ENCODE measurements at places on chromosomes 2 and 18.

DNA sequence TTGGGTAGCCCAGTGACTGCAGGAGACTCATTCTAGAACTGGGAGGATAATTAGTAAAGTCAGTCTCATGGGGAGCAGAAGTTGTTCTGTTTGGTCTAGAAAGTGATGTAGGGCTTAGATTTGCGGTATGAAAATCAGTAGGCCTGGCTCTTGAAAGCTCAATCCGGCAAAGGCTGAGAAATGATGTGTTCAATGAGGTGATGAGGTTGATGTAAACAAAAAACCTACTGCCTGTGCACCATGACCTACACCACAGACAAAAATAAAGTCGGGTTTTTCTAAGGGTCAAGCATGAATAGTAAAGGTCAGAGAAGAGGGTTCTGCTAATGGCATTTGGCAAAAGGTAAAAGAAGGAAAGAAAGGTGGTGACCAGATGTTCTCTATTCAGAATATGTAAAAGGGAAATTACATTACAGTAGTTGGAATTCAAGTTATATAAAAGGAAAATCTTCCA, 80.8 kb upstream of the COL5A2 start:
- DNase-seq, result no peak

DNA sequence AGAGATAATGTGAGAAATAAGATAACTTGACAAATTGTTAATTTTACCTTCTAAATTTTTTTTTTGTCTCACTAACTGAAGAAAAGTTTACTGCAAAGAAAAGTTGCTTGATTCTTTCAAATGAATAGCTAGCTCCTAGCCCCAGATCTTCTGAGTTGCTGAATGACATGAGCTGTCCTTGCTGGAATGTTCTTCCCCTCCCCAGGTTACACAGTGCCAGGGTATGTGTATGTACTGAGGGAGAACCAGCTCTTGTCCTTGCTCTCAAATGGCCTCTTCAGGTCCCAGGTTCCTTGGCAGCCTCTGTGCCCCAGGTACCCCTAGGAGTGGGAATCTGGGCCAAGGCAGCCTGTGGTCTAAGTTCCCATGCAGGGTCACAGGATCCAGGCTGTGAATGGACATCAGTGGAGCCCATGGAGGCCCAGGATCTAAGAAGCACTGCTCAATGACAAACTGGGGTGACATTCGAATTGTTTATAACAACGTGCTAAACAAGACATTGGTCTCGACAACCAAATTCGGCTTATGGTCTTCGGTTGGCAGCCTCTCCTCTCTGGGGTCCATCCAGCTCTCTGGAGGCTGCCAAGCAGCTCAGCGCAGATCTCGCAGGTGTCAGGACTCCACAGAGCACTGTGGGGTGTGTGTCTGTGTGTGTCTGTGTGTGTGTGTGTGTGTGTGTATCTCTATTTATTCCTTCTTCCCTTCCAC, 17.1 kb upstream of the INO80C start:
- no peak for DNase-seq

GRCh38 chr2:186256540-186256939, 229.5 kb upstream of the ZC3H15 start:
- no peak for DNase-seq

DNA sequence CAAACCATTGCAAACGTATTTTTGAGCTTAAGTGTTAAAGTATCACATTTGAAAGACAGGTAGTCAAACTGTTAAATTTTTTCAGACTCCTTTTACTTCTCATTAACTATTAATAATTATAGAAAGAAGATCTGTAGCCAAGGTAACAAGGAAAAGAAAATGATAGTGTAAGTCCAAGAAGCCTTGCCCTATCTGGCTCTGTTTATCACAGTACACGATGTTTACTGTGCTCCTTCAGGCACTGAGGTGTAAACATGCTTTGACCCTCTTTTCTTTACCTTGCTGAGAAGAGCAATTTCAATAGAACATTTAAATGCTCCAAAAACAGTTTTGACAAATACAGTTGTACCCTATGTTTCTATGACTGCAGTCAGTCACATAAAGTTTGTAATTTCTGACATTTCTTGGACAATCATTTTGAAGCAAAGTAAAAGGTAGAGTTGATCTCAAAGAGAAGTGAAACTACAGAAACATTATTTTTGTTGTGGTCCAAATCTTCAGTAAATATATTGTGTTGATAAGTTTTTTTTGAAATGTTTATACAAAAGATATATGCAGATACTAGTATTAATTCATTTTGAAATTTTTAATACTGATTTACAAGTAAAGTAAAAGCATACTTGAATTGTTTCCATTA, 152.6 kb upstream of the KYNU start:
- DNase-seq, result no peak

DNA sequence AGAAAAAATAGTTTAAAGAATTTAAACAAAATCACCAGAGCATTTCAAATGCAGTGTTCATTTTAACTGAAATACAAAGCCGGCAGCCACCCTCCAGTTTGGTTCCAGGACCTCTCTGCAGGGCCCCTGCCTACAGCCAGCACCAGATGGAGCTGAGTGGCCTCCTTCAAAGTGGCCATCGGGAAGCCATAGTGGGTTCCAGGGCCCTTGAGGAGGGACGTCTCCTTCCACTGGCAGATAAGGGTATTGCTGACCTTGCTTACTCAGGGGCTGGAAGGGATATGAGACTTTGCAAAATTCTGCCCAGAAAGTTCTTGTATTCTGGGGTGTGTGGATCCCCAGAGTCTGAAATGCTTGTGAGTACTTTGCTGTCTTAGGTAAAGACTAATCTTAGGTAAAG, 205.2 kb upstream of the APCDD1 start:
- DNase-seq, result no peak

DNA sequence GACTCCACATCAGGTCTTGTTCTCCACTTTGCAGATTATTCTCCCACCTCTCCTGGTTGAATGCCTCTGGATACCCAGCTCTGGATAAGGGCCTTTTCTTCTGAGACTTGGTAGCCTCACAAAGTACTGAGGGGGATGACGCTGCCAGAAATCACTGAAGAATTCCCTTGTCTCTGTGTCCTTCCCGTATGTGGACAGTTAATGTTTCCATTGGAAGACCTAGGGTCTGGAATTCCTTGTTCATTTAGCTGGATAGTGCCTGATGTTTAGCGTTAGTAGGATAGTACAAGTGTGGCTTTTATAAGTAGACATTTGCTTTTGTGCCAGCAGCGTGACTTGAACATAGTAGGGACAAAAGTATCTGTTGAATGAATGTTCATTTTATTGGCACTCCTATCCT, 76.9 kb downstream of the CLHC1 start:
- no peak for DNase-seq

DNA sequence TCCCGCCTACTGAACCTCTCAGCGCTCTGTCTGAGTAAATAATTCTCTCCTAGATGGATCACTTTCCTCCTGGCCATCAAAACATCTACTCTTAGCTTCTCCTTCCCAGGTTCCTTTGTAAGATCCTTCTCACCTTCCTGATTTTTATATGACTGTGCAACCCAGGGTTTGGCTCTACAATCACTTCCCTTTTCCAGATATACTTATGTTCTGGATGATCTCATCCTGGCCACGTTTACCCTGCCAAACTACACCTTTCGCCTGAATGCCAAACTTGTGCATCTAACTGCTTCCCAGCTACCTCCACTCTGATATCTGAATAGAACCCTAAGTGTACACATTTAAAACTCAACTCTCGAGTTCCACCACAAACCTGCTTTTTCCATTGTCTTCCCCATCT, 290.5 kb upstream of the REV1 start:
- DNase-seq, result no peak

DNA sequence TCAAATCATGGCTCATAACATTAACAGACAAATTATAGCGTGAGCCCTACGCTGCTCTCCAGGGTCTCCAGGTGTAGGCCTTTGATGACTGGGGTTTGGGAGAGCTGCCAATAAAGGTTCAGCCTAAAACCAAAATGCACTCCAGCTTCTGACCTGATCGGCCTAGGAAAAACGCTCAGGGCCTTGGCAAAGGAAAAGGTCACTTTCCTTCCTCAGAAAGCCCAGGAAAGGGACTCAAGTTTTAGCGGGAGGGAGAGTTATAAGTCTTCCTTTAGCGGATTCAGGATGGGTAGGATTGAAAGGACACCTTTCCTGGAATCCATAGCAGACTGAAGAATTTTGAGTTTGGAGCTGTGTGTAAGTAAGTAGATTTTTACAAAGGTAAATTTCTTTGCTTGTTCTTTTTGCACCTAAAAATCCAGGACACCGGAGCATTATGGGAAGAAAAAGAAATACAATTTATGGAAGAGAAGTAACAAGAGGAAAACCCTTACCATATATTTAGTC, 8.8 kb downstream of the EVX2 start:
- no peak for DNase-seq

GRCh38 chr2:64825831-64826491, 163.2 kb upstream of the SLC1A4 start:
- no peak for DNase-seq

DNA sequence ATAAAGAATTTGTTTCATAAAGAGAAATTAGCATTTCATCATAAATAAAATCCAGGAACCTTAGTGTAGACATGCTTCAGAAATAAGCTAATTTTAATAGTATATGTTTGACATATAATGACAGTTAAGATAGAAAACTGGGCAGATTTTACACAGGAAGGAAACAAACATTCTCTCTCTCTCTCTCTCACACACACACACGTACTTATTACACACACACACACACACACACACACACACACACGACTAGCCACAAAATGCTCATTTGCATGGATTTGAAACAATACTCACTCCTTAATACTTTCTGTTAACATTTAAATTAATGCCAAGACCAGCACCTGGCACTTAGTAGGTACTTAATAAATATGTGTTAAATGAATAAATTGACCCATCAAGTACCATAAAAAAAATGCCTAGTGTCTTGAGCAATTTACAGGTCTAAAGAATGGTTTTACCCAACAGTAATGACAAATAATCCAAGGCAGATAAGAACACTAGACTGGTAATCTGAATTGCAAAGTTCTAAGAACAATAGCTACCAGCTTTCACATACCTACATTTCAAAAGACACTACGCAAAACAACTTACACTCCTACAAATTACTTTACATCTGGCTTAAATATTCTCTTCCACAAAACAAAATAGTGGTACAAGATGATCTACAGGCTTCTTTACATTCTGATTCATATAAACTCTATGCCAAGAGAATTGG, 2.9 kb upstream of the GALNT3 start:
- no peak for DNase-seq

- no peak for DNase-seq
Observed at GRCh38 chr2:31247711-31248110, 13.8 kb downstream of the EHD3 start.

- DNase-seq, result no peak
Observed at GRCh38 chr2:149449017-149449416, 118.6 kb downstream of the LYPD6 start.

GRCh38 chr2:72719416-72719815, 106.4 kb downstream of the EXOC6B start:
- DNase-seq, result no peak

DNA sequence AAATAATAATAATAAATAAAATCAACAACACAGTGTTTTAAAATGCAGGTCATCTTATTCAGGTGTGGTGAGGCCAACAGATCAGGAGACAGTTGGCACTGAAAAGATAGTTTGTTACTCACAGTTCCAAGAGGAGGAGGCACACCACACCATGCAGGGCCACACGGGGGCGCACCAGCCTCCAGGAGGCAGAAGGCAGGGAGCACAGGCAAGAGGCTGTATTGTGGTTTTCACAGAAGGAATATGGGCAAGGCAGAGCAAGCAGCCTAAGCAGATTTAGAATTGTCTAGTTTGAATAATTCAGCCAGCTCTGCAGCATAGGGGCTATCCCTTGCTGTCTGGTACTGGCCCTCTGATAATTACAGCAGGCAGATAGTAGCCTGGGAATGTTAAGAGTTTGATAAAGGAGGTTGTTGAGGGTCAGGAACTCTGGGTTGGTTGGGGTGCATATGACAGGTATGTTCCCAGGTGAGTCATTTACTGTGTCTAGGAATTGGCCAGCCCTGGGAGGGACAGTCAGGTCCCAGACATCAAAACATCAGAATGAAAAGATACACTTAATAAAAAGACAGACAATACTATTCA, 31.3 kb downstream of the KIAA2012 start:
- DNase-seq, result no peak

- DNase-seq, result no peak
Observed at GRCh38 chr2:226184940-226185615, 614.5 kb downstream of the IRS1 start.

DNA sequence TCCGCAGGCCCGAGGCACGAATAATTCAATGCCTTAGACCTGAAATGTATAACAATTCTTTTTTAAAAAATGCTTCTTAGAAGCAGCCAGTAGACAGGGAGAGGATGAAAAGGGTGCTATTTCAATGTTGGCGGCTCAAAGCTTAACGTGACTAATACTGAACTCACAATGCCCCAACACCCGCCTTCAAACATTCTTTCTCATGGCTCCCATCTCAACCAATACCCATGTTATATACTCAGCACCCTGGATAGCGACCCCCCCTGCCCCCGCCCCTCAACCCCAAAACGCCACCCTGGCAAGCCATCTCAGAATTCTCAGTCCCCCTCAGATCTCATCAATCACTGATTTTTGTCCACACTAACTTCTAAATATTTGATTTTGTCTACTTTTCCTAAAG, 4.4 kb downstream of the FBXO41 start:
- DNase-seq, result no peak

GRCh38 chr18:46756025-46756558, 761 bp downstream of the ST8SIA5 start:
- DNase-seq, result no peak

DNA sequence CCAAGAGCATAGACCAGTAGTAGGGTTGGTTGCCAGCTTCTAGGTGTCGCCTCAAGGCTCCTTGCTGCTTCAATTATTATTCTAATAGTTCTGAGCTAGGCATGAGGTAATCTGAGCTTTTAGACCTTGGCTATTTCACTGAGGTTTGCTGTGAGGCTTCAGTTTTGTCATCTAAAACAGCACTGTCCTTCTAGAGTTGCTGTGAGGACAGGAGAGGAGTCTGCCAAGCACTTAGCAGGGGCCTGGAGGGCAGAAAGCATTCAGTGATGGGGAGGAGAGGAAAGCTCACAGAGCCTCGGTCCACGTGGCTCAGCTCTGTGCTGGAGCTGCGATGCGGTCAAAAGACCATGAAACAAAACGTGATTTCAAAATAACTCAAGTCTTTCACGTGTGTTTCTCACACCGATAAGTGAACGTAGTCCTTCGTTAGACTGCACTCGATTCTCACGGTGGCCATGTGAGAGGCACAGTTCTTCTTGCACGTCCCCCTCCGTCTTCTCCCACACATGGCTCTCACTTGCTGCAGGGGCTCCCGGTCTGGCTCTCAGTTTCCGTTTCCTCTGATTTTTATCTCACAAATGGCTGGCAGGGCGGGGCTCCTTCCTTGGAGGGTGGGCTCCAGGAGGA, 113.7 kb downstream of the B3GNT2 start:
- DNase-seq, result no peak

- DNase-seq, result no peak
Observed at GRCh38 chr2:33130054-33130447, 183.3 kb downstream of the LTBP1 start.

GRCh38 chr18:47175898-47176575, at the start of gene IER3IP1:
IER3IP1 (minus strand) TSS chr18:47176364; CDS start chr18:47176277, 87 bp downstream.
- DNase-seq, result no peak

GRCh38 chr2:10019602-10020400, 23.5 kb upstream of the KLF11 start:
- no peak for DNase-seq

All from cortex of kidney (tissue), 1 donor.